Astrocyte of the hippocampus (primary cell): ENCODE measurements at places on chromosomes 2 and 18.

DNA sequence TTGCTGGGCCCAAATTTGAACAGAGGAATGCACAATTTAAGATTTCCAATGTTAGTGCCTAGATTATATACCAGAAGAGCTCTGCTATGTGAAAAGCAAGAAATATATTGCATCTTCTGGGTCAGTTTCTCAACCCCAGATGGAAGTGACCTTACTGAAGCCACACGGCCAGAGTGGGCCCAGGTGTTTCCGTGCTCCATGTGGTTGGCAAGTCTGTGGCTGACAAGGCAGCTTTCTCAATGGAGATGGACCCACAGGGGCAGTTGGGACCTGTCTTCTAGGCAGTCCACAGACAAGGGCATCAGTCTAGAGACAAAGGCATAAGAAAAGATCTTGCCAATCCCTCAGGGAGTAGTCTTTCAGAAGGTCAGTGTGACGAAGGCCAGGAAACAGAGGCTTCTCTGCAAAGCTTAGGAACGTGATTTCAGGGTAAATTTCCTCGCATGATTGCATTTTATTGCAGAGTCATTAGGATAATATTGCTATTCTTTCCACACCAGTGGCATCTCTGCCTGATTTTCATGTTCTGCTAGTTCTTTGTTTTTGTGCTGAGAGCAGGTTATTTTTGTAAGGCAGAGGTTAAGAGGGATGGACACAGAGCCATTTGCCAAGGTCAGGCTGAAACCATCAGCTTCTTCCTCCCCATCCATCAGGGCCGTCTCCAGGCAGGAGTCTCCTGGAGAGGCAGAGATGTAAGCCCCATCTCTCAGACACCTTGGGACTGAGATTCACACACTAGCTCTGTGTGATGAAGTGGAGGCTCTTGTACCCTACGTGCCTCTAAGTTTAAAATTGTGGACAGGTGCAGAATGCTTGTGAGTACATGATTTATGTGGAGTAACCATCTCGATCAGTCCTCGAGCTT lies 202.1 kb downstream of the ANKRD30B start:
- no peak for DNase-seq

- DNase-seq = no peak
Measured at GRCh38 chr2:160388464-160389263, 104.9 kb downstream of the RBMS1 start.

- DNase-seq = no peak
Measured at GRCh38 chr2:127726158-127726880, 25.0 kb downstream of the SFT2D3 start.

- no peak for DNase-seq
Measured at GRCh38 chr2:37650548-37651093, 20.8 kb downstream of the CDC42EP3 start.

GRCh38 chr2:70161069-70161534 lies 29.7 kb downstream of the C2orf42 start:
- DNase-seq = peak; percentile 13

- peak; percentile 39 for DNase-seq
Measured at GRCh38 chr2:85794491-85795121, 40.8 kb downstream of the ATOH8 start.

- DNase-seq = no peak
Measured at GRCh38 chr2:58063641-58064040, 17.0 kb downstream of the VRK2 start.

- DNase-seq = no peak
Measured at GRCh38 chr18:2687390-2688001, 32.0 kb downstream of the SMCHD1 start.

- no peak for DNase-seq
Measured at GRCh38 chr2:71880287-71880686, 267.4 kb downstream of the CYP26B1 start.

GRCh38 chr2:48531141-48531648 lies 1.2 kb downstream of the STON1 start:
- DNase-seq = peak; percentile 94

- DNase-seq = no peak
Measured at GRCh38 chr18:3306391-3306790, 44.5 kb downstream of the MYL12B start.

GRCh38 chr2:110904116-110904778 lies 171.9 kb downstream of the ACOXL start:
- DNase-seq = no peak

DNA sequence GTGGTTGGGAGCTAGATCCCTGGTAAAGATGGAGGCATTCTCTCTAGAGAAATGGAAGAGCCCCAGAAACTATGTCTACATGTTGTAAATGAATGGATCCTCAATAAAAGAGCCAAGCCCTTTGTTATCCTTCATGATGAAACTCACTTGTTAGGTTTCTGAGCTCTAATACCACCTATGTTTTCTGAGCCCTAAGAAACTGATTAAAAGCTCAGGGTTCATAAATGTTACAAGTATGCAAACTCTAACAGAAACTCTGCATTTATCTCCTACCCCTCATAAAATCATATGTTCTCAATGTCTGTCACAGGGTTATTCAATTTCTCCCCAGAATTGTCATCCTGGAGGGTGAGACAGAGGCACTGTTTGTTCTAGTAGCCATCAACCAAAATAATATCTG lies 18.0 kb upstream of the HNMT start:
- DNase-seq = no peak

DNA sequence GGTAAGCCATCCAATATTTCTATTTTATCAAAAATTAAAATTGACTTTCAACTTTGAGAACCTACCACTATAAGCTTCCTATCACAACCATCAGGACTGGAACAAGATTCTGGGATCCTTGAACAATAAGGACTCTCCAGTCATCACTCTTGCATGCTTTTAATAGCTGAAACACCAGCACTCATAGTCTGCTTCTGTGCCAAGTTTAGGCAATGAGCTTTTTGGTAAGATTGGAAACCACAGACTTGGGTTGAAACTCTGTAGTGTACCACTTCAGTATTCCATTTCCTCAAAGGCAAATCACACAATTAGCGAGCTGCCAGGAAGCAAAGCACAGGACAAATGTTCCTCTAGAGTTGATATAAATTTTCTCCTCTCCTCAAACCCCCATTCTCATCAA lies 1065.8 kb upstream of the SLC39A10 start:
- DNase-seq = peak; percentile 0

DNA sequence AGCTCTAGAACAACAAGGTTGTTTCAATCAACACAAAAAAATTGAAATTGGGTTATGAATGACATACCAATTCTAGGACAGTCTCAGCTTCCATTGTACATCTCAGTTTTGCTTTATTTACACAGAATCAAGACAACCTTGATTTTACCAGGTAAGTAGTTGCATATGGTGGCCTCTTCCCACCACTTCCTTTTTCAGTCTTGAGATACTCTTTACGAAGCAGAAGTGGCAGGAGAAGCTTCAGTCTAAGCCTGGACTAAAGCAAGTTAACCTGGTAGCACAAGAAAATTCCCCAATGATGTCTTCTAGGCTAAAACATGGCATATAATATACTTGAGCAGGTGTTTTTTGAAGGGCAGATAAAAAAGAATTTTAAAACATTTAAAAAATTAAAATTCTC lies 10.7 kb upstream of the FAM136A start:
- DNase-seq = no peak

DNA sequence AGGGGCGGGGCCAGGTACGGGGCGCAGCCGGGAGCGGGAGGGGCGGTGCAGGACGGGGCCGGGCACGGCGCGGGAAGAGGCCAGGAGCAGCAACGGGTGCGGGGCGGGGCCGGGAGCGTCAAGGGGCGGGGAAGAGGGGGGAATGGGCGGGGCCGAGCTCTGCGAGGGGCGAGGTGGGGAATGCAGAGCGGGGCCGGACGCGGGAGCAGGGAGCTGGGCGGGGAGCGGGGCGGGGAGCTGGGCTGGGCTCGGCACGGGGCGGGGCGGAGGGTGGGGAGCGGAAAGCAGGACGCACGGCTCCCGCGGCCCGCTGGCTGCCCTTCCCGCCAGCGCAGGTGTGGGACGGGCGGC lies at the start of gene IMPA2:
Gene IMPA2, plus strand, starts transcription at position 316 of the 351 bp plus-strand sequence. CDS start 163 bp downstream, outside the sequence.
- no peak for DNase-seq

DNA sequence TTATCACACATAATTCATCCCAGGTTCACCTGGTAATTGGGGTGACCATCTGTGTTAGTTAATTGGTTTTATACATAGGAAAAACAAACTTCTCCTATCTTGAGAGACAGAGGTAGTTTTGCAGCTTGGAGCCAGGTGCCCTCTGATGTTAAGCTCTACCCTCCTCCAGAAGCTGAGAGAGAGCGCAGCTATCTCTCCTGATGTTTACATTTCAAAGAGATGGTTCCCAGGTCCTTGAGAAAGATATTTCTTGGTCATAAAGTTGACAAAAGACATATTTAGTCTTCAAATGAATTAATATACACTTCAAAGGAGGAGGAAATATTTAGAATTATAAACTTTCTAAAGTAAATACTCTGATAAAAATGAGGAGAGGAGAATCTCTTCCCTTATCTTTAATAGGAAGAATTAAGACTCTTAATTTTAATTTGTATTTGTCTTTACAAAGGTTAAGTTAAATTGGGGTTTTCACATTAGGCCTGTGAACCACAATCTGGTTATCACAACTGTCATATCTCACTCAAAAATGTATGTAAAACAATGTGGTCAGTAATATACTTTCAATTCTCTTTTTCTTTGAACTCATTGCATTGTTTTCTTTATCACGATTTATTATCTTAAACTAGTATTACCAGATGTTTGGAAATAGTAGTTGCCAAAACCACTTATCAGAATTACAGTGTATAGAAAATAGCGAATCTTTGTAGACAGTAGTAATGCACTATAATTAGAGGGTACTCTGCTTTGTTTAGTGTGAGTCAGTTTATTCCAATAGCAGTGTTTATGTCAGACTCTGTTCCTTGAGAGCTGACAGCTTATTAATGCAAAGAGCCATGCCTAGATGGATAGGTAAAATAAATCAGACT lies 26.8 kb downstream of the SERPINB4 start:
- DNase-seq = no peak

DNA sequence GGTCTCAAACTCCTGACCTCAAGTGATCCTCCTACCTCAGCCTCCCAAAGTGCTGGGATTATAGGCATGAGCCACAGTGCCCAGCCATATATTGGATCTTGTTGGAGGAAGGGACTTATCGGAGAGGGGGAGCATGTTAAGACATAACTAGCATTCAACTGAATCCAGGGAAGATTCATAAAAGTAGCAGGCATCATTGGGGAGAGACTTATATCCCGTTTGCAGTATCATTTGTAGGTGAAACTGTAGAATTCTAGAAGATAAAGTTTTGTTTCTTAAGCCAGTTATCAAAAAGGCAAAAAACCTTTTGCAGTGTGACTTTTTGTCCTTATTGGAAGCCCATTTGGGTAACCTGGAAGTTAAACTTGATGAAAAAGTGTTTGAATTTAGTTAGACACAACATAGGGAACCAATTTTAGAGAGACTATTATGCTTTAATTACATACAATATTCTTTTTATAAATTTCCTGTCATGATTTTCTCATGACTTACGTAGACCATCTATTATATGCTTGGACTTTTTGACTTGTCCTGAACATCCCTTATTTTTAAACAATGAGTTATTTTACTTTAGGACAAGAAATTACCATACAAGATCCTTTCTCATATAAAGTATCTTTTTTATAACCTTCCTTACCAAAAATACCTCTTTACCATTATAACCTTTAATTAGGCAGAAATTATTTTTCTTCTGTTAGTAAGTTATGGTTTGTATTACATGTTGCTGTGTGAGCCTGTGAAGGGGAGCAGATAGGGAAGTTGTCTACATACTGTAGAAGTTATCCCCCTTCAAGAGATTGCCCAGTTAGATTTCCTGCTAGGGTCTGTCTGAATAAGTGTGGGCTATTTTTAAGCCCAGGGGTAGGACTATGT lies 20.3 kb downstream of the RAB3GAP1 start:
- no peak for DNase-seq

DNA sequence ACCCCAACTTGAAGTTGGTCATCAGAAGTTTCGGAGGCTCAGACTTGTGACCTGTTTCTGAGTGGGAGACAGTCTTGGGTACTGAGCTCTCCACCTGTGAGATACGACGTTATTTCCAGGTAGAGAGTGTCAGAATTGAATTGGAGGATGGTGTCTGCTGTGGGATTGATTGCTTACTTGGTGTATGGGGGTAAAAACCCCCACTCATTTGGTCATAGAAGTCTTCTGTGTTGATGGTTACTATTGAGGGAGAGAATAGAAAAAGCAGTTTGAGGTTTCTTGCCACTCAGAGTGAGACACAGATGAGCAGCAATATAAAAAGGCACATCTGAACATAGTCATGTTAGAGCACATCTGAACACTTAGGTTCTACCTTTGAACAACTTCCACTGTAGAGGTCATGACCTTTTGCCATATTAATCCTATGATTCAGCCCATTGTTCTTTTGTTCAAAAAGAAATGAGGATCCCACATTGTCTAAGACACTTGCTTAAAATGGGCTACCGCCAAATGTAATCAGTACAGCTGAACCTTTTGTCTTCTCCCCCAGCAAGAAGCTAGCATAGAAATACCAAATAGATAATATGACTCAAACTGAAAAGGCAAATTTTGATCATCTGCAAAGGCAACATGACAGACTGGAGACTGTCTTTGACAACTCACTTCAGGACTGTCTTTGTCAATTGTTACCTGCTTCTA lies 73.3 kb downstream of the NAB1 start:
- DNase-seq = no peak

GRCh38 chr2:238100821-238101771 lies 956 bp downstream of the ESPNL start:
- DNase-seq = no peak

DNA sequence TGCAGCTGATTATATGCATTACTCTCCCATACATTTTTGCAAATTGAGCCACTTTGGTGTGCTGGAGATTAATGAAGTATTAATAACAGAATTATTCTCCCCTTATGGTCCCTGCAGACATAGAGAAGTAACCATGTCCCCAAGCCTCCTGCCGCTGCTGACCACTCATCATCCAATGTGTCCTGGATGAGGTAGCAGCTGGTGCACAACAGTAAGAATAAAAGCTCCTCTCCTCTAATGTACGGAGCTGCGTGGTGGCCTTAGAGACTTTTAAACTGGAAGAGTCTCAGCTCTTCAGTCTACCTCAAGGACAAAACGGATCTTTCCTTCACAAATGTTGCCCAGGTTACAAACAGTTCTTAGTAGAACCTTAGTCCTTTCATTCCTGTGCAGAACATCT lies 37.7 kb downstream of the TPO start:
- no peak for DNase-seq
